ENCODE measurements at places on chromosomes 1 and 21.

GRCh38 chr1:107842241-107842640, 122.7 kb downstream of the VAV3 start:
- DNase-seq: no peak

DNA sequence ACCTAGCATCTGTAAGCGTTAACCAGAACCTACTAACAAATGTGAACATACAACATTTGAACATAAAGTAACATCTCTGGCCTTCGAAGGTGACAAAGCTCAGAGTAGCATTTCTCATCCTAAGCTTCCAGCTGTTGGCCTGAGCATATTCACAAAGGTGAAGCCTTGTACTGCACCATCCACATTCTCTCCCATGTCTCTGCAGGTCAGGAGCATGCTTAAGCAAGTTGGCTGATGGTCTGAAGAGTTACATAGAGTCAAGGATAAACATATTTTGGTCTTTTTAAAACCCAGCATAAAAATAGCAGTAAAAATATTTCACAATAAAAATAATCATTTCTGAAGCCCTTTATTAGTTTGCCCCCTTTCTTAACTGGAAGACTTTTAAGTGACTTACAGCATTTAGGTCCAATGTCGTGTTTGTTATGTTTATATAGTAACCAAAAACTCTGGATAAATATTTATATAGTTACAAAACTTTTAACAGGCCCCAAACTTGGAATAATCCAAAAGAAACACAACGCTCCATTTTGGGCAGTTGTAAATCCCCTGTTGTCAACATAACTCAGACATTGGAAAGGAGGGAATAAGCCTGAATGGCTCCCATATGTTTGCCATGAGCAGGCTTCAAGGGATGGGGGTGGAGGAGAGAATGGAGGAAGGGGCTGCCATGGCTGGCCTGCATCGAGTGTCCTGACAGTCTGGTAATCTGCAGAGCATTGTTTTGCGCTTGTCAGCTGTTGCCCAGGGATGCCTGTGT, 42.8 kb upstream of the ENAH start:
- no peak for DNase-seq

DNA sequence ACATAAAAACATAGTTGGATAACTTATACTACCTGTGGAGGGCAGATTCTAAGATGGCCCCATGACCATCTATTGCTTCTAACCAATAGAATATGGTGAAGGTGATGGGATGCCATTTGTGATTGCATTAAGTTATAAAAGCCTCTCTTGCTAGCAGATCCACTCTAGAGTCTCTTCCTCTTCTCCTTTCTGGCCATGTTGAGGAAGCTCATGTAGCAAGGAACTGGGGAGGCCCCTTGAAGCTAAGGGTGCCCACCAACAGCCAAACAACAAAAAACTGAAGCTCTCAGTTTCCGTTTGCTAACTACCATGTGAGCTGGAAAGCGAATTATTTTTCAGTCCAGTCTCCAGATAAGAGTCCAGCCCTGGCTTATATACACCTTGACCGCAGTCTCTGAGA, 16.0 kb upstream of the AGO1 start:
- DNase-seq: no peak

DNA sequence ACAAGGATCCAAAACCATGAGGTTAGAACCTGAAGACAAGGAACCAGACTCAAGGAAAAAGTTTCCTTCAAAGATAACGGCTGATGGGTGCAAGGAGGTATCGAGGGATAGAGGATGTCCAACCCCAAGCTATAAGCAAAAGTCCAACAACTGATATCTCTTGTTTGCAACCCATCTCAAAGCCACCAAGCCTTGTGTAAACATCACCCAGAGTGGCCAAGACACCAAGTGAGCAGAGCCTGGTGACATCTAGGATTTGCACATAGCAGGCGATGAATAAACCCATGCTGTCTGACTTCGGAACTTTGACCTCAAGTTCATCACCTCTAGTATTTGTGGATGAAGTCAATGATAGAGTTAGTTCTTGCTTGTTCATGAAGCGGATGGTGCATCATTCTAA, 180.7 kb downstream of the ETS2 start:
- no peak for DNase-seq

- no peak for DNase-seq
These were observed 7.7 kb downstream of the DESI2 start for GRCh38 chr1:244660595-244660994.

DNA sequence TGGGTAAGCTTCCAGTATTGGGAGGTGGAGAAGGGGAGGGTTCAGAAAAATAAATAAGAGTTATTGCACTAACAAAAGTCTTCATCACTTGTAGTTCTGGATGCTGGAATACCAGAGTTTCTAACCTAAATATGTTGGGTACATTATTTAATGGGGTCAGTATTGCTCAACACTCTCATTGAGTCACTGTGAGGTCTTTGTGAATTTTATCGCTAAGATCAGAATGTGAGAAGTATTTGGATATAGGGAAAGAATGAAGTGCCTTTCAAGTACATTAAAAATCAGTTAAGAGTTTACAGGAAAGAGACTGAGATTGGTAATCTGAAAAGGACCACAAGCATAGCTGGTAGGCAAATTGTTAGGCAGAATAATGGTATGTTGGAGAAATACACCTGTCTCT, 8.8 kb downstream of the SNRPE start:
- no peak for DNase-seq

DNA sequence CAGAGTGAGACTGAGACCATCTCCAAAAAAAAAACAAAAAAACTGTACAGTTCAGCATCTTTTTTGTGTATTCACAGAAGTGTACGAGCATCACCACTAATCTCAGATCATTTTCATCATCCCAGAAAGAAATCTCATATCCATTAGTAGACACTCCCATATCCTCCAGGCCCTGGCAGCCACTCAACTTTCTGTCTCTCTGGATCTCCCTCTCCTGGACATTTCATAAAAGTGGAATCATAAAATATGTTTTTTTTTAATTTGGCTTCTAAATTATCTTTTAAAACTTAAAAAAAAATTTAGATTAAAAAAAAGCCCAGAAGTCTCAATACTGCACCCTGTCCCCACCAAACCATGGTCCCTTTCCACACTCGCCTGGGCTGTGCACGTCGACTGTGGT, 22.1 kb downstream of the RIPPLY3 start:
- DNase-seq: no peak

GRCh38 chr21:43370091-43370658, 56.8 kb downstream of the SIK1 start:
- DNase-seq: no peak

GRCh38 chr1:155640367-155640766, 30.3 kb downstream of the MSTO1 start:
- DNase-seq: no peak

- DNase-seq: no peak
These were observed 323.7 kb upstream of the FAM78B start for GRCh38 chr1:166490437-166490991.

DNA sequence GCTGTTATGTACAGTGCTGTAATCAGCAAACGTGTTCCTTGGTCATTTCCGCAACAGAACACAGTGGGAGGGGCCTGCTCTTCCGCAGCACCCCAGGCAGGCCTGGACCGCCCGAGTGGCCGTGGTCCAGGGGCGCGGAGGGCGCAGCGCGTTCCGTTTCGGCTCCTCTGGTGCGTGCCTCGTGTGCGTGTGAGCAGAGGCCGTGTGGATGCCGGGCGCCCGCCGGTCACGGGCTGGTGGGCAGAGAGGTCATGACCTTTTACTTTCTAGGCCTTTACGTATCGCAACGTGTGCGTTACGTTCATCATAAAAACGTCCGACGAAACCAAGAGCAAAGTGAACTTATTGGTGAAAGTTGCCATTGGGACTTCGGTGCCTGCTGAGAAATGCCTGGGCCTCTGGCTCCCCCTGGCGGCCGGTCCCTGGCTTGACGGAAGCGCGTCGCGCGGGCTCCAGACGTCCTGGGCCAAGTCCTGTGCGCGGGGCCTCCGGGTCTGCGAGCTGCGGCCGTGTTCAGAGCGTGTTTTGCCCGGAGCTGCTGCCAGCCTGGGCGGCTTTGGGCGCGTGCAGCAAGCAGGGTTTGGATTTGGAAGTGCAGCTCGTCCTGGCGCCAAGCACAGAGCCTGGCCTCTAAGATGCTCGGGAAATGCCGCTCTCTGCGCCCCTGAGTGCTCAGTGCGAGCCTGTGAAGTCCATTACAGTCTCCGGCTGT, 34.4 kb downstream of the COL18A1 start:
- no peak for DNase-seq

DNA sequence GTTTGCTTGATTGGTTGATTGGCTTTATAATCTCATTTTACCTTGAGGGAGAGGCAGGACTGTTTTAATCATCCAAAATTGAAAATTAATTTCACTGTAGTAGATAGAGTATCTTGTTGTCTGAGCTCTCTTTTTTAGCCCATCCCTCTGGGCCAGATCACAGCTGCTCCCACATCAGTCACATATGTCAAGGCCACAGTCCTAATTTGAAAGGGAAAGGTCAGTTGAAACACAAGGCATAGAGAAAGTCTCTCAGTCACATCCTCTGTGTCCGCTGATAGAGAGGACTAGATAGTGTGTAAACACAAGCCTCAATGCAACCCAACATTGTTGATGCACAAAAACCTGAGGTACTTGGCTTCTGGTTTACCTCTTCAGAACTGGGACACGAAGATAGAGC, 6.8 kb downstream of the C1orf74 start:
- no peak for DNase-seq

- no peak for DNase-seq
These were observed 82.8 kb downstream of the TRABD2B start for GRCh38 chr1:47914218-47914938.
